ENCODE measurements at places on chromosomes 3 and 15. TPM values are rescaled to one million over a fixed set of nuclear protein-coding genes. Genes with fewer than 3 reads are reported as not detected.

DNA sequence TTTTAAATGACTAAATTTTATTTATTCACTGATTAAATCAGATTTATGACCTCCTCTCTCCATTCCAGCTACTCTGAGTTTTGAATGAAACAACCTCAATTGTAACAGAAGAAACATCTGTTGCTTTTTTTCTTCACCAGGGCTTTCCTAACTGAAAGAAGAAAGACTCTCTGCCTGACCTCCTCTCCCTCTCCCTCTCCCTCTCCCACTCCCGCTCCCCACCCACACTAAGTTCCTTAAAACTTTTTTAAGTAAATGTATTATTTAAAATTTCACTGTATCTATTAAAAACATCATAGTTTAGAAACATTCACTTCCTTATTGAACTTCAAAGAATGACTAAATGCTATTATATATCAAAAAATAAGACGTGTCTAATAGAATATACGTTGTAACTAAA, 122.0 kb downstream of the TFDP2 start:
- no peaks in the 10 kb centered on the region for H3K27me3 ChIP-seq
- H3K27ac ChIP-seq = peak overlapping the region; percentile 18
- H3K4me1 ChIP-seq = peaks cover 24% of the 10 kb centered on the region
- no peaks in the 10 kb centered on the region for H3K36me3 ChIP-seq
- H3K4me3 ChIP-seq = peak overlapping the region; percentile 58

GRCh38 chr3:27208961-27209616, 160.1 kb downstream of the NEK10 start:
- no peaks in the 10 kb centered on the region for H3K36me3 ChIP-seq
- no peak for DNase-seq
- no peak overlapping the region for H3K27ac ChIP-seq
- no peaks in the 10 kb centered on the region for H3K27me3 ChIP-seq

GRCh38 chr3:125003369-125003853, 52.4 kb downstream of the HEG1 start:
- peaks cover 53% of the 10 kb centered on the region for H3K4me1 ChIP-seq
- H3K36me3 ChIP-seq = peaks cover 24% of the 10 kb centered on the region
- H3K27ac ChIP-seq = peak overlapping the region; percentile 72

DNA sequence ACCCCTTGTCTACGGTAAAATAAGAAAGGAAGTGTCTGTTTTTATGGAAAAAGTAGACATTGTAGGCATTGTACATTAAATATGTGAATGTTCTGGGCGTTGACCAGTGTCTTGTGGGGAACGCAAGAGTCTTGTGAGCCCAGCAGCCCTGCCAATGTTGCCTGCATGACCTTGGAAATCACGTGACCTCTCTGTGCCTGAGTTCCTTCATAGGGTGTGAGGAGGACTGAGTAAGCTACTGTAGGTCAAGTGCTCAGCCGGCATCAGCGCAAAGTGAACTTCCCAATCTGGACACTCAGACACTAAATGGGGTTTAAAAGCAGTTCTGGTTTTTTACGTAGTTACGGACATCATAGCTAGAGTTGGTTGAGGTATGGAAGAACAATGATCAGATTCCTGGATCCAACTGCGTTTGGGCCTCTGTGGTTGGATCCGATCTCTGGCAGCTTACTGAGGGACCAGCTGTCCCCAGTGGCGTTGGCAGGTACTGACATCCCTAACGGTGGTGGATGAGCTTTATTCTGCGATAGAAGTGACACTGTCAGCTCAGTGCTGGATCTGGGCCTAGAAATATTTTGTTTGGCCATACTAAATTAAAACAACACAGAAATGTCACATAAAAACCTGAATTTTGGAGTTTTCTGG, 63.8 kb downstream of the SPSB4 start:
- H3K27me3 ChIP-seq = no peaks in the 10 kb centered on the region
- no peak overlapping the region for H3K4me3 ChIP-seq
- peaks cover 18% of the 10 kb centered on the region for H3K4me1 ChIP-seq
- H3K27ac ChIP-seq = no peak overlapping the region

DNA sequence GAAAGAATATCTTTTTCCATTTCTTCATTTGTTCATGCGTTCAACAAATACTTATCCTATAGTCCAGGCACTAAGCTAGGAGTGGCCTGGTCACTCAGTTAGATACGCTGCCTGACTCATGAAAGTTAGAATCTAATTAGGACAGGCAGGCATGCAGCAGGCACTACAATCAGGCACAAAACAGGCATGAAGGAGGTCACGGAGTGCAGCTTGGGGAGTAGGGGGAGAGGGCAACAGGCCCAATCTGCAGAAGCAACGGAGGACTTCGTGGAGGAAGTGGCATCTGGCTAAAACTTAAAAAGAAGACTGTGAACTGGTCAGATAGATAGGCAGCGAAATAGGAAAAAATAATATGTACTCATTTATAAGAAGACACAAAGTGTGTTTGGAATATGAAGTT, 420.9 kb downstream of the MAGI1 start:
- no peaks in the 10 kb centered on the region for H3K27me3 ChIP-seq
- no peak for DNase-seq
- peaks cover 48% of the 10 kb centered on the region for H3K4me1 ChIP-seq

DNA sequence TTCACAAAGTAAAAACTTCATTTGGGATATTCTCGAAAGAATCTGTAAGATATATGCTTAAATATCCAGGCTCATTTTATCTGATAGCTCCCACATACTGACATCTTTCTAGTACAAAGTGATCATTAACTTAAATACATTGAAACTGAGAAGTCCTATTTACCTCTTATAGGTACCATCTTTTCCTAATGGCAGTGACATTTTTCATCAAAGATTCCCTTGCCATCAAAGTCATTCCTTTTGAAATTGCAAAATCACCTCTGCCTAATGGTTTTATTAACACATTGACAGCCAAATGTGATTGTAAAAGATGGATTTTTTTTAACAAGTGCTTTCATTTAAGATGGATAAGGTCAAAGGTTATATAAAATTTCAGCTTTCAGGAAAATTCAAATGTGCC, 346.6 kb downstream of the MFSD1 start:
- no peak overlapping the region for H3K27ac ChIP-seq
- H3K4me1 ChIP-seq = no peaks in the 10 kb centered on the region
- H3K36me3 ChIP-seq = no peaks in the 10 kb centered on the region
- H3K27me3 ChIP-seq = no peaks in the 10 kb centered on the region
- DNase-seq = no peak

DNA sequence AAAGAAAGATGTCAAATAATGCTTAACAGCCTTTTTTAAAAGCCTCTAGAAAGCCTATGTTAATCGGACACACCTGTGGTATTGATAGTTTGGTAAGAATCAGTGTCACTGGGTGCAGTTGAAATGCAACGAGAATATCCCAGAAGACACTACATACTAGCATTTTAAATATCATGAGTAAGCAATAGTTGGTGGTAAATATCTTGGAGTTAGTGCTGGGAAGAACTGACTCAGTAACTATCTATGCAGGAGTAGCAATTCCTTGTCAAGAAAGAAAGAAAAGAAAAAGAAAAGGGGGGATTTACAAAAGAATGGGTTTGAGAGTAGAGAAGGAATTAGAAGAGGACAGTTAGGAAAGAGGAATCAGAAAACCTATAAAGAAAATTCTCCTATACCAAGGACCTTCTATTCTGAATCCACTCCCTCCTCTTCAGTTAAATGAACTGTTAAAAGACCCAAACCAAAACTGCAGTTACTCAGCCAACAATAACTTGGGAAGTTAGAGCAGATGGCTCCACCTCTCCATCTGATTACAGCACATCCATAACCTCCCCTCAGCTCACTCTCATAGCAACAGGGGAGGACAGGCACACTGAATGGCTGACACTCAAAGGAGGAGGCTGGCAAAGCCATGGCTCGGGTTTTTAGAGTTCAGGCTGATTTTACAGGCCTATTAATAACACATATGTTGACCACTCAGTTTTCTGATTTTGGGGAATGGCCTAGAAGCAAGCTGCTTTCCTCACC, 207.6 kb upstream of the MDFIC2 start:
- no peak for DNase-seq
- H3K36me3 ChIP-seq = no peaks in the 10 kb centered on the region
- no peaks in the 10 kb centered on the region for H3K4me1 ChIP-seq
- no peak overlapping the region for H3K27ac ChIP-seq
- H3K27me3 ChIP-seq = no peaks in the 10 kb centered on the region

DNA sequence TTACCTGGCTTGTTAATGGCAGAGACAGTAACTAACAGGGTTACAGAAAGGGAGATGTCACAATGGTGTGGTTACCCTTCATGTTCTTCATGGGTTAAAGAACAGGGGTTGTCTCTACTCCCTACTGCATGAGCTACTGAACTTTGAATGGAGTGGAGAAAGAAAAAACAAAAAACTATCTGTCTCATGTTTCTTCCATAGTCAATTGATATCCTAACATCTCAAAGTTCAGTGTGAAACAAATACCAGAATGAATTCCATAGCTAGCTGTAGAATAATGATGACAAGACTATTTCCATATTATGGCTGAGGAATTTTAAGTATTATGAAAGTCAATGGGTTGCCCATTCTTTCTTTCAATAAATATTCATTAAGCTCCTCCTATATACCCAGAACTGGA, 161.3 kb upstream of the LPP start:
- no peaks in the 10 kb centered on the region for H3K4me1 ChIP-seq
- DNase-seq = no peak
- peaks cover 10% of the 10 kb centered on the region for H3K27me3 ChIP-seq
- H3K4me3 ChIP-seq = no peak overlapping the region
- H3K27ac ChIP-seq = no peak overlapping the region

DNA sequence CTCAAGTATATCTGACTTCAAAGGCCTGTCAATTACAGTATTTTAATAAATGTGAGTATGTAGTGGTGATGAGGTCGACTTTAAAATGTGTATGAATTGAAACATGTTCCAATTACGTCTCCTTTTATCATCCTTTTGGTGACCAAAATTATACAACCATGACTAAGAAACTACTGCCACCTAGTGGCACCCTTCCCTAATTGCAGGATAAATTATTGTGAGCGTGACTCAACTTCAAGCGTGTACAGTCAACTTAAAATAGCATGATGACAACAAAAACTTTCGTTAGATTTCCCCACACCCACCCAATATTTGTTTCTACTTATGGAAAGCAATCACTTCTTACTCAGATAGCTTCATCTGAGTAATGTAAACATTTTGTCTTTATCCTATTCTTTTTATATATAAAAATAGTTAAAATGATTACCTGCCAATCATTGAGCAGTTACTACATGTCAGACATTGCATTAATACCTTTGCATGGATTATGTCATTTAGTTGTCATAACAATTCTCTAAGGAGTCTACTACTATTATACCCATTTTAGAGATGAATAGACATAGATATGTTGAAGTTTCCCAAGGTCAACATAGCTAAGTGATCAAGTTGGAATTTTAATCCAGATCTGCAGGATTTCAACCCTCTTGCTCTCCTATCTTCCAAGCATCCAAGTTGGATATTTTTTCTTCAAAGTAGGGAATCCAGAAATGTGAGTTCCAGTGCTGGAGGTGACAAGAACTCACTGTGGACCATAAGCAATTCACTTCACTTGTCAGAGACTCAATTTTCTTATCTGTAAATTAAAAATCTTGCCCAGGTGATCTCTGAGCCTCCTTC, 106.0 kb downstream of the MEX3B start:
- no peak overlapping the region for H3K27ac ChIP-seq
- H3K4me3 ChIP-seq = no peak overlapping the region
- H3K4me1 ChIP-seq = no peaks in the 10 kb centered on the region
- DNase-seq = peak; percentile 56
- H3K36me3 ChIP-seq = no peaks in the 10 kb centered on the region
- no peaks in the 10 kb centered on the region for H3K27me3 ChIP-seq

- no peaks in the 10 kb centered on the region for H3K4me1 ChIP-seq
- no peaks in the 10 kb centered on the region for H3K27me3 ChIP-seq
- DNase-seq = peak; percentile 42
- H3K27ac ChIP-seq = no peak overlapping the region
- H3K4me3 ChIP-seq = no peak overlapping the region
Observed at GRCh38 chr3:125098611-125099291, 43.0 kb upstream of the HEG1 start.

- no peak overlapping the region for H3K27ac ChIP-seq
- no peaks in the 10 kb centered on the region for H3K27me3 ChIP-seq
- no peak overlapping the region for H3K4me3 ChIP-seq
- H3K4me1 ChIP-seq = peaks cover 24% of the 10 kb centered on the region
- peaks cover 3% of the 10 kb centered on the region for H3K36me3 ChIP-seq
Observed at GRCh38 chr3:68997887-68998286, 15.6 kb downstream of the EOGT start.

DNA sequence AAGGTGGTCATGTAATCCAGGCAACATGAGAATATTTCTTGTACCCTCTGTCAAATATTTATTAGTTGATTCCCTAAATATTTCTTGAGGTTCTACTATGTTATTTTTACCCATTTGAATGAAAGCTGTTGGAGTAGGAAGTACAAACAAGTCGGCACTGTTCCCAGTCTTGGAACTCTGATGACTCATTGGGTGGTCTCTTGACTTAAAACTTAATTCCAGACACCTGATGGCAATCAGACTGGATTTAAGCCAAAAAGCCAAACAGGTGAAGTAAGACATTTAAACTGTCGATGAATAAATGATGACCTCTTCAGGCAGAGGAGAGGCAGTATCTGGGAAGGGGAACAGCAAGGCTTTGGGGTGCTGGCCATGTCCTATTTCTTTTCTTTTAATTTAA, 22.8 kb downstream of the C2CD4A start:
- no peak for DNase-seq
- no peaks in the 10 kb centered on the region for H3K27me3 ChIP-seq
- H3K4me3 ChIP-seq = no peak overlapping the region
- no peaks in the 10 kb centered on the region for H3K4me1 ChIP-seq

GRCh38 chr15:35136321-35137189, 51.5 kb upstream of the NANOGP8 start:
- no peak overlapping the region for H3K27ac ChIP-seq
- no peak overlapping the region for H3K4me3 ChIP-seq
- peaks cover 5% of the 10 kb centered on the region for H3K4me1 ChIP-seq
- H3K36me3 ChIP-seq = no peaks in the 10 kb centered on the region

DNA sequence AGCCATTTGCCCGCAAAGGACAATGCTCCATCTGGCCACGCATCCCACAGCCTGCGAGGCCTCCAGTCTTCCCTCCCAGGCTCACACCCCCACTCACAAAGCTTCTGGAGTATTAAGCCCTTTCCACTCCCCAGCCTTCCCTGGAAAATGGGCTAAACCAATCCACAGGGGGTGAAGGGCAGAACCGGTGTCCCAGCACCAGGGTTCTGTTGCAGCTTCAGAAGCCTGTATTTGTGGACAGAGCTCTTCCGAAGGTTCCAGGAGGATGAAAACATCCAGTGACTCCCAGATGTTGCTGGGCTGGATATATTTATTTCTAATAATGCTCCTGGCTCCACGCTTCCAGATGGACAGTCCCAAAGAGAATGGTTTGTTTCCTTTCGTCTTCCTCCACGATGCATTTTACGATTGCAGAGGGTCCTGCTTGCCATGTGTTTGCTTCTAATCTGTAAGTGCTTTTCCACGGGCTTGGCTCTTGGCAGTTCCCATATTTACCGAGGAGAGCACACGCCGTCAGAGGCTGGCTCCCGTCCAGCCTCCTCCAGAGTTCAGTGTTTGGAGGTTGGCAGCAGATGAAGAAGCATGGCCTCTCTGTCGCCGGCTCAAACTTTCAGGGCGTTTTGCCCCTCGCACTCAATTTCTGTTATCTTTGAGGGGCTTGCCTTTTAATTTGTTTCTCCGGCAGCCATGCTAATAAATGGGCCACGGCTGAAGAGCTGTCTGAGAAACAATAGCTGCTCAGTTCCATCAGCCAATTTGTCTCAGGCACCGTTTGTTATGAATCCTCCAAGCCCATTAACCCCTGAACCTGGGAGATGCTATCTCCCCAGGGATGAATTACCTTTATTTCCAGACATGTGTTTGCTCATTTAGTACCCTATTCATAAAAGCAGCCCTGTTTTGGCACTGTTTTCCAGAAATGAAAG, 367.9 kb upstream of the PROK2 start:
- no peak for DNase-seq
- H3K27me3 ChIP-seq = no peaks in the 10 kb centered on the region
- H3K27ac ChIP-seq = no peak overlapping the region

Gene SLC2A2
- not detected for total RNA-seq

Gene PLXNB1
- total RNA-seq = 38.5 TPM

Gene GOLGA8N
- 4.9 TPM for total RNA-seq

Gene UQCC5
- total RNA-seq = 1.0 TPM

Gene ALDH1L1
- total RNA-seq = 1.3 TPM

Measured in cardiac muscle cell (in vitro differentiated cells and primary cell).